ENCODE measurements at places on chromosomes 11 and 22.

DNA sequence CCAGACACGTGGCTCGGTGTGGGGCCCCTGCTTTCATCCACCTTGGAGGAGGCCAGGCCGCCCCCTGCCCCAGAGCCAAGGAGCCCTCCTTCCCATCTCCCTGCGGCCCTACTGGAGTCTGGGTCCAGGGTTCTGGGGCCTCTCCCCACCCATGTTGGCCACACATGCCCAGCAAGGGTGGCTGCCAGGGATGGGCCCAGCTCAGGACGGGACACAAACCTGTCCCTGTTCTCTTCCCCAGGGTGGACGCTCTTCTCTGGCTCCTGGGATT is 4.6 kb downstream of the PANX2 start:
- DNase-seq, result no peak

DNA sequence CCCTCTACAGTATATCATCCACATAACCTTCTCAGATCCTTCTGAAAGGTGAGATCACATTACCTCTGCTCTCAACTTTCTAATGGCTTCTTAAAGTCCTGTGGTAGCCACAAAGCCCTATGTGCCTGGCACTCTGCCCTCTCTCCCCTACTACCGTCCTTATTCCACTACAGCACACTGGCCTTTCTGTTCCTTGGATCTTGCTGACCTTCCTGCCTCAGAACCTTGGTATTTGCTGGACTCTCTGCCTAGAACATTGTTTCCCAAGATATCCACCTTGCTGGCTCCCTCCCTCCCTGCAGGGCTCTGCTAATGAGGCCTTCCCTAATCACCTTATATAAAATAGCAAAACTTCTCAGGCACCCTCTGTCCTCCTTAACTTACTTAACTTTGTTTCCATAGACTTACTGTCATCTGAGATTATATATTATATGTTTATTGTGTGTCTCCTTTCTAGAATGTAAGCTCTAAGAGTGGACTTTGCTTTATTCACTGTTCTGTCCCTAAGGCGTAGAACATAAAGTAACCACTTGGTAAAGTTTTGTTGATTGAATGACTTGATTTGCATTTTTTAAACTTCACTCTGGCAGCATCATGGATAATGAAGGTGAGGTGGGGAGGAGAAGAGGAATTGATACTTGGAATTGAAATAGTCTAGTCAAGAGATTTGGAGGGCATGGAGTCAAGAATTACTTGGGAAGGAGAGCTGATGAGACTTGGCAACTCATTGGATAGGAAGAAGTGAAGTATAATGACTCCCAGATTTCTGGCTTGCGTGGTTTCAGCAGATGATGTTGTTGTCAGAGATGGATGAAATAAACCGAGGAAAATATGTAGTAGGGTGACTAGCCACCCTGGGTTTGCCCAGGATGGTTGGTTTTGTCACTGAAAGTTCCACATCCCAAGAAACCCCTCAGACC is 10.5 kb downstream of the POLD3 start:
- DNase-seq, result no peak

DNA sequence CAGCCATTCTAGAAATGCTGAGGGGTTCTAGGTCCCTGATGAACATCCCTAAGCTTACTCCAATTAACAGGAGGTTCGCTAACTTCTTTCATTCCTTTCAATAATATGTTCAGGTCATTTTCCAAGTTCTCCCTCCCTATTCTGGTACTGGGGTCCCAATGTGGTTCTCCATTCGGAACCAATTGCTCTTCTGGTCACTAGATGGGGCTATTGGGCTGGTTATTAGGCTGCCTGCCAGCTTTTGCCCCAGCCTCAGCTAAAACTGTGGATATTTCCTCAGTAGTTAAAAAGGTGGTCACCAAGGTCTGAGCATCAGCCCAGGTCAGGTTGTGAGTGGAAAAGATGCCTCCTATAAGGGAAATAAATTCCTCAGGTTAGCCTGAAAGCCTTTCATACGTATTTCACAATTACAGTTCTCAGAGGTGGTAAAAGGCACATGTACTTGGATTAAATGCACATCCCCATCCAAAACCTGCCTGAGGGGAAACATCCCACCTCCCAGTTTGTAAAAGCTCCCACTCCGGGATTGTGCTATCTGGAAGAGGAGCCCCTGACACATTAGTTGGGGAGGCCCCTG is 161.1 kb upstream of the CCDC179 start:
- DNase-seq, result peak; percentile 18

- peak; percentile 77 for DNase-seq
Observed at GRCh38 chr11:450809-451451, 851 bp downstream of the PTDSS2 start.

GRCh38 chr11:71482746-71483364 is 29.9 kb downstream of the NADSYN1 start:
- DNase-seq, result no peak

- no peak for DNase-seq
Observed at GRCh38 chr22:39311592-39312400, 7.6 kb downstream of the RPL3 start.
